ENCODE measurements at places on chromosomes 1 and 21.
A peak's percentile ranks its signal among the peaks of the same experiment; 100 is the strongest.

DNA sequence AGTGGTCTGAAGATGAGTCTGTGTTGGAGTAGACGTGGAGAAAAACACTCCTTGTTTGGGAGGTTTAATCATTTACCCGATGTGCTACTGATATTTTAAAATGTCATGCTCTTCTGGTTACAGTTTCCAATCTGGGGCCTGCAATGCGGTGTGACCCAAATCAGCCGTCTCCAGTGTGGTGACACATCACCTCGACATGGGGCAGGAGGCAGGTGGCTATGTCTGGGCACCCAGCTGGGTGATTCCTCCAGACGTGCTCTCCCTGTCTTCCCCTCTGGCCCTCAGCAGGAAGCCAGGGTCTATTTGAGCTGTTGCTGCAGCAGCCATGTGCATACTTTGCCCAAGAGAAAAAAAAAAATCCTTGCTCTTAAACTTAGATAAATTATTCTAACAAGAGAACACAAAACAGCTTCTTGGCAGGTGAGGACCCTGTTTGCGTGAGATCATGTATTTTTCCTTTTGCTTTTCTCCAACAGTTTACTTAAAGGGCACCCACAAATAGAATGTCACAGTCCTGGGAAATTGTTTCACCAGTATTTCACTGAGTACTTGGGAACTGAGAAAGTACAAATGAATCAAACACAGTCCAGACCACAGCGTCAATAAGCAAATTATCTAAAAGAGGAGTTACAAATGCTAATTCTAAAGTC is 38.9 kb upstream of the MAP10 start:
- DNase-seq: no peak

DNA sequence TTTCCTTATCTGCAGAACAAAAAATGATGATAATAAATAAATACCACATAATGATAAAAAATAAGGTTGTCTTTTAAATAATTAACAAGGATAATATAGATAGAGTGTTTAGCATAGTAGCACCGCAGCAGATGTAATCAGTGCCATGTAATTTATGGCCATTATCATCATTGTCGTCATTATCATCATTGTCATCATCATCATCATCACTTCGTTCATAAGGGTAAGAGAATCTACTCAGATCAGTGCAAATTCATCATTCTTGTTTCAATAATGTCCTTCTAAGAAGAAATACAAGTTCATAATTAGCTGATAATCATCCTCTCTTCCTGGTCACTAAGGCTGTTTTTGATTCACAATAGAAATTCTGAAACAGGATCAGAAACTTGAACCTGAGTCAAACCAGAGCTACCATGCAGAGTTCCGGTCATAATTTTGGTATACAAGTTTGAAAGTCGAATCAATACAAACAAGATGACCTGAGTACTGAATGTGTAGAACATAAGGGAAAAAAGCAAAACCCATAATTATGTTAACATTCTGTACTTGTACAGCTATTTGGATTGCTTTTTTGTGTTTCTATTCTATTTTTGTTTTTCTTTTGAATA is 172.0 kb downstream of the LRRC40 start:
- no peak for DNase-seq

- peak; percentile 62 for DNase-seq
These were observed 28.3 kb downstream of the EIF2D start for GRCh38 chr1:206583707-206584648.

- no peak for DNase-seq
These were observed 11.4 kb upstream of the OLIG1 start for GRCh38 chr21:33058527-33058926.

- no peak for DNase-seq
These were observed 39.4 kb downstream of the VANGL2 start for GRCh38 chr1:160439718-160440117.

GRCh38 chr1:27760426-27760825 is 12.6 kb upstream of the STX12 start:
- no peak for DNase-seq

DNA sequence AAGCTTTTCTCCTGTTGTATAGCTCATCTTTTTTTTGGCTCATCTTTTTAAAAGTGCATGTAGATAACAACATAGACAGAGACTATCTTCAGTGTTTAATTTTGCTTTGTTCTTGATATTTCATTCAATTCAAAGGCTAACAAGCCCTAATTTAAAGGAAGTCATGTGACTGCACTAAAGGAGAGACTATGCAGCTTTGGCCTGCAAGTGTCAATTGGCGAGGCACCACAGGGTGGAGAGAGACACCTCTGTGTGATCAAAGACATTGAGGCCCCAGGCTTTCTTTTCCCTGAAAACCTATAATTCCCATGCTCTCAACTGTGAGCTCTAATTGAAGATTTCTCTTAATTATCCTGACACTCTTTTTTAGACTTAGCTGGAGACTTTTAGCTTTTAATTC is 53.6 kb downstream of the CHODL start:
- no peak for DNase-seq

DNA sequence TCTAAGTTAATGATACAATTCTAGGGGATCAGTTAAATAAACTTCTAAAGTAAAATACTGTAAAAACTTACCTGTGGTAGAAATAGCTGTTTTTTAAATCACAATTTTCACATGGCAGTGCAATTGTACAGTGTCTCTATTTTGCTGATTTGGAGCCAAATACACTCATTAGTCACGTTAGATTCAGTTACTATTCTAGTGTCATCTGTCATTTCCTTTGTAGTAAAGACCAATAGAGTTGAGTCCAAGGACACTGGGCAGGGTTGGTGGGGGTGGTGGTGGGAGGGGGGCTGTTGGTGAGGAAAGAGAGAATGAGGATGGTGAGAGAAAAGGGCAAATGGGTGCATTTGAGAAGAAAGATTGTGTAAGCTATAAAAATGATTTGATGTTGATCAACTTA is 33.6 kb downstream of the CD55 start:
- DNase-seq: no peak

- no peak for DNase-seq
These were observed 24.3 kb upstream of the KNCN start for GRCh38 chr1:46575778-46576177.

GRCh38 chr1:212315907-212316306 is 30.7 kb downstream of the PPP2R5A start:
- DNase-seq: peak; percentile 44

- DNase-seq: no peak
These were observed 45.9 kb upstream of the EPS15 start for GRCh38 chr1:51565009-51565408.

GRCh38 chr1:79594121-79594698 is 587.7 kb upstream of the ADGRL4 start:
- DNase-seq: no peak

DNA sequence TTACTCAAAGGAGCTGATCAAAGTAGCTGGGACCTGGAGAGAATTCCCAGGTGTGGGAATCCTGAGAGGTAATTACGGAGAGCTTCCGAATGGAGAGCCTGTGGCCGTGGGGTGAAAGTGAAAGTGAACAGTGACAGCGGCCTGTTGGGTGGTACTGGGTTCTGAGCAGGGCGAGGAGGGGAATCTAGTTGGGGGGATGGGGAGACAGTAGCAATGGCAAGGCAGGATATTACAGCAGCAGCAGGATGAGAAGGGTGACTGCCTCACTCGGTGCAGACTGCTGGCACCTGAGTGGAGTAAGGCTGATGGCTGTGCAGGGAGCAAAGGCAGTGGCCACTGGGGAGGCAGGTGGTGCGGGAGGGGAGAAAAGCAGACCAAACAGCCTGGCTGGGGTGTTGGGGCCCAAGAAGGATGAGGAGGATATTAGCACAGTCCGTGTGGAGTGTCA is 70.3 kb upstream of the PRDX6 start:
- DNase-seq: no peak

- no peak for DNase-seq
These were observed 46.3 kb upstream of the TMPRSS15 start for GRCh38 chr21:18449605-18450550.

- DNase-seq: no peak
These were observed 51.4 kb upstream of the S1PR1 start for GRCh38 chr1:101185421-101185820.
